ENCODE measurements at places on chromosomes 1 and 21. TPM values are rescaled to one million over a fixed set of nuclear protein-coding genes. Genes with fewer than 3 reads are reported as not detected.

MYCL gene
- 0.88 TPM for total RNA-seq

OSCP1 gene
- 14.5 TPM for total RNA-seq

ADORA1 gene
- total RNA-seq: 4.0 TPM

VPS26C gene
- total RNA-seq: 91.6 TPM

GNL2 gene
- 54.5 TPM for total RNA-seq

C1orf115 gene
- total RNA-seq: 0.36 TPM

CAPZB gene
- 224 TPM for total RNA-seq

PEAR1 gene
- 17.0 TPM for total RNA-seq

FCAMR gene
- not detected for total RNA-seq

OR2W3 gene
- 1.1 TPM for total RNA-seq

C1QC gene
- 2.2 TPM for total RNA-seq

CYP4A11 gene
- not detected for total RNA-seq
